Activated T-helper 9 cell treated with anti-CD3 and anti-CD28 coated beads, Interleukin-2, amount 50 U/mL, for 16 hours (primary cell): ENCODE measurements at places on chromosomes 6 and 20.

- no peak for DNase-seq
These were observed 35.9 kb downstream of the CST8 start for GRCh38 chr20:23526850-23527249.

- no peak for DNase-seq
These were observed 226.2 kb downstream of the DHX35 start for GRCh38 chr20:39188266-39188765.

- no peak for DNase-seq
These were observed 12.6 kb downstream of the KIF16B start for GRCh38 chr20:16560661-16561060.

DNA sequence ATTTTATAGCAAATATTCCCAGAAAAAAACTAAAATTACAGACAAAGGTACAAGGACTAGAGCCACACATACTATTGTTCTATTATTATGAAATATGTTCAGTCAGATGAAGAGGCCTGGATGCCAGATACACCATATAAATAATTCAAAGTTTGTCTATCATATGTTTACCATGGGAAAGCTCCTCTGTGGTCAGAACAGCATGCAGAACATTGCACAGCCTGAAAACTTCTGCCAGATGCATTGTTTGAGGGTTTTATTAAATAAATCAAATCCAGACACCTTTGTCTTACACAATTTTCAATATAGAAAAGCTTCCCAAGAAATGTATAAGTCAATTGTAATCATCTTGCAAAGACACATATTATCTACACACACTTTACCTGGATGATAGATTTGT lies 35.0 kb upstream of the COL21A1 start:
- DNase-seq: no peak

GRCh38 chr6:167148021-167148420 lies 9.8 kb downstream of the GPR31 start:
- DNase-seq: no peak

GRCh38 chr6:11681357-11681756 lies 97.2 kb downstream of the ADTRP start:
- no peak for DNase-seq

GRCh38 chr6:101845172-101845571 lies 451.7 kb downstream of the GRIK2 start:
- no peak for DNase-seq

DNA sequence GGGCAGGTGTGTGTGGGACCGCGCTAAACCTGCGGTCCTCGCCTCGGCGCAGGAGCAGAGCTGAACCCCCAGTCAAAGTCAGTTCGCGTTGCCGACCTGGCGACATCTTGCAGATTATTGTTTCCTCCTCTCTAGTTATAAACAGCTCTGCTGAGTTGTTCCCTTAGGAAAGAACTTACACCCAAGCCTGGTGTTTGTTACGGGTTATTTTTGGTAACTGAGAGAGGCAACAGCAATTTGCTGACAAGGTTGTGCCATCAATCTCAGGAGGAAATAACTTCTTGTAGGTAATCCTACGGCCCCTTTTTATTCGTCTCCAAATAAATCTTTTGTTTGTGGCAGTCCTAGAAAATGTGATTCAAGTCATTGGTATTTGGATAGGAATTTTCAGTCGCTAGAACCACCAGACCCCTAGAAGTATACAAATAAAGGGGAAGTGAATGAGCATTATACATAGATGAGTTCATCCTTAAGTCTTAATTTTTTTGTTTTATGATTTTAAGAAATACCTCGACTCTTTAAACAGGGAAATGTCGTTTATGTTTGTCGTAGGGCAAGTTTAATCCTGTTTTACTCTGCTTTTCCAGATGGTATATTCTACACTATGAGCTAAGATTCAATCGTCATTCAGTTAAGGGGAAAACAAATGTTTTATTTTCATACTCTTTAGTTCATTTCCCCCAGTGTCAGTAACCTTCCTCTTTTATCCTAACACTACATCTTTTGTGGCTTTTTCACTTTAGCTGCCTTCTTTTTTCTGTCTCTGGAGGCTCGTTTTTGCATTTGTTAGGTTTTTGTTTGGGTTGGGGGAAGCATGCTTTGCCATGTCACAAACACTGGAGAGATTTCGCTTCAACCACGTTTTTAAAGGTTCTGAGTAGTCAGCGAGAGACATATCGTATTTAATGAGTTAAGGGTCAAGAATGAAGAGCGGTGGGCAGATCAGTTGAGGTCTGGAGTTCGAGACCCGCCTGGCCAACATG lies 1.2 kb downstream of the PM20D2 start:
- DNase-seq: no peak

DNA sequence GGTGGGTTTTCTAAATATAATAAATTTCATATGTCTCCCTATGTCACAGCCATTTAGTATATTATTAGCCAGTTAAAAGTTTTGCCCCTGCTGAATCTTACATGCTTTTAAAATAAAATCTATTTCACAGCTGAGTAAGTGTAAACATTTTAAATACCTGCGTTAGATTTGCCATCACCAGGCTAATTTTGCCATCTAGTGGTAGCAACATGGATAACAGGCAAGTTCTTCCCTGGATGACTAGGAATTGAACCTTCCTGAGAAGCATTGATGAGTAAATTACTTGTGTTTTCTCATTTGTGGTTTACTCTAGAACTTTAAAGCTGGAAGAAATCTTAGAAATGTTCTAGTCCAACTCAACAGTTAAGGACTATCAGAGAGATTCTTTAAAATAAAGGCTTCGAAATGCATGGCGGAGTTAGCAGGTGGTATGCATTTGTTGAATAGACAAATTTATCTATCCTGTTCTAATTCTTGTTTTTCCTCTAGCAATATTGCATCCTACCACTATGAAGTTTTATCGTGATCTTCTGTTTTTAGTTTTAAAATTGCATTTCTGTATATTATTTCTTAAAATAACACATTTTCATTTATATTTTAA lies 2.6 kb downstream of the PRSS35 start:
- no peak for DNase-seq

- no peak for DNase-seq
These were observed 584.7 kb downstream of the RFPL4B start for GRCh38 chr6:112931832-112932231.

DNA sequence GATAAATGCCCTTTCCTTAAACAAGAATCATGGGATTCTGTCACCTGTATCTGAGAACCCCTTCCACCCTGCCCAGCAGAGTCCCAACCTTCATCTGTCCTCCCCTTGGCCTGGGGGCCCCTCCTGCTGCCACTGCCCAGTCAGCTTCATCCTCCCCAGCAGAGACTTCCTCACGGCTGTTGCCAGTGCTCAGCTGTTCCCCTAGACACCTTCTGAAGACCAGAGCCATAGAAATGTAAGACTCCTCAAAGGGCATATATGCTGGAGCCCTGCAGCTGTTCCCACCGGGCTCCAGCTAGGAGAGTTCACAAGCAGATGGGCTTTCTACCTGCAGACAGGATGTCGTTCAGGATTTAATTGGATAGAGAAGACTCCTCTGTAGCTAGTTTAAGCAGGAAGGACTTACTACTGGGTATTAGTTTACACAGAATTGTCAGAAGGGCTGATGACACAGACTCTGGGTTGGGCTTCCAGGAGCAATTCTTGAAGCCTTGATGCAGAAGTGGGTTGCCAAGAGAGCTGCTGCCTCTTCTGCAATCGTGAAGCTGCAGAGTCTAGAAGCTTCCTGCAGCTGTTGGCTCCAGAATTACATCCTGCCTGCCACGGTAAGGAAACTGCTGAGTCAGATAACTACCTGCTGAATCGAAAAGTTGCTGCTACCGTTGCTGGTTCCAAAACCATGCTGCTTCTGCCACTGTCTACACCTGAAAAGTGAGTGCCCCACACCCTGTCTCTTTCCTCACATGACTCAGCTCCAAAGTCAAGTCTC lies 57.1 kb upstream of the MLN start:
- no peak for DNase-seq

DNA sequence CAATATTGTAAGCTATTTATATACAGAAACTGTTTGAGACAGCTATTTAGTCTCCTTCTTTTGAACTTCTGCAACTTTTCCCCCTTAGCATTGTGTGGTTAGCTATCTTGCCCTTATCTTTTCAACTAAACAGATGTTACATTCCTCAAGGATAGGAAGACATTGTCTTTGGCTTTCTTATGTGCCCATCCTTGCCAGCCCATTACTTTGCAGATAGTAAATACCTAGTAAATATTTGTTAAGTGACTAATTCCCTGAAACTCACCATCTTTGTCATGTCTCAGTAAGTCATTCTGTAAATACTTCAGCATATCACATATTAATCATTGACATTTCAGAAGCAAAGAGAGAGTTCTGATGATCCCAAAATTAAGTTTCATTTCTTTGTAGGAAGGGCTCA lies 69.1 kb upstream of the FLRT3 start:
- DNase-seq: no peak

DNA sequence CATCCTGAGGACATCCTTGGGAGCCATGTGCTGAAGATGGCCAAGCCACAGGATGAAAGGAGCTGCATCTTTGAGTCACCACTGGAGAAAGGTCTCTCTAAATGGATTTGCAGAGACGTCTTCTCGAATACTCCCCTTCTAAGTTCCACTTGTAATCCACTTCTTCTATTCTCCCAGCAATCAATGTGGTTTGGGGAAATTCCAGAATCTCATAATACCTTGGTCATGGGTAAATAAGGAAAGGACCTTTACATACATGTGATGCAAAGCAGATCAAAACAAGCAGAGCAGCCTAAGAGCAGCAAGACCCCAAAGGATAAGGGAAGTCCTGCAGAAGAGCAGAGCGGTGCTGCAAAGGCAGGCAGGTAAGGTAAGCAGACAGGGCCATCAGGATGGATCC lies 35.3 kb downstream of the TRIM38 start:
- no peak for DNase-seq

DNA sequence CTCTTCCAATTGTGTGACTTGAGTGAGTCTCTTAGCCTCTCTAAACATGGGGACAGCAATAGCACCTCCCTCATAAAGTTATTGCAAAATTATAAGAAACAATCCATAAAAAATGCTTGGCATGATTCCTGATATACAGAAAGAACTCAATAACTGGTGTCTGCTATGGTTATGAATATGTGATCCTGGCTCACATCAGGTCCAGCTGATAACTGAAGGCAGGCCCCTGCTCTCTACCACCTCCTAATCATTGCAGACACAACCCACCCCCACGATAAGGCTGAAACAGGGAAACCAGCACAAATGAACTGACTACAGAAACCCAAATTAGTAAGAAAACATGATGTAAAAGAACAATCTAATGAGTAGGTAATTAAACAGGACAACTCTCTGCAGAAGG lies 5.4 kb downstream of the TRIM15 start:
- no peak for DNase-seq

DNA sequence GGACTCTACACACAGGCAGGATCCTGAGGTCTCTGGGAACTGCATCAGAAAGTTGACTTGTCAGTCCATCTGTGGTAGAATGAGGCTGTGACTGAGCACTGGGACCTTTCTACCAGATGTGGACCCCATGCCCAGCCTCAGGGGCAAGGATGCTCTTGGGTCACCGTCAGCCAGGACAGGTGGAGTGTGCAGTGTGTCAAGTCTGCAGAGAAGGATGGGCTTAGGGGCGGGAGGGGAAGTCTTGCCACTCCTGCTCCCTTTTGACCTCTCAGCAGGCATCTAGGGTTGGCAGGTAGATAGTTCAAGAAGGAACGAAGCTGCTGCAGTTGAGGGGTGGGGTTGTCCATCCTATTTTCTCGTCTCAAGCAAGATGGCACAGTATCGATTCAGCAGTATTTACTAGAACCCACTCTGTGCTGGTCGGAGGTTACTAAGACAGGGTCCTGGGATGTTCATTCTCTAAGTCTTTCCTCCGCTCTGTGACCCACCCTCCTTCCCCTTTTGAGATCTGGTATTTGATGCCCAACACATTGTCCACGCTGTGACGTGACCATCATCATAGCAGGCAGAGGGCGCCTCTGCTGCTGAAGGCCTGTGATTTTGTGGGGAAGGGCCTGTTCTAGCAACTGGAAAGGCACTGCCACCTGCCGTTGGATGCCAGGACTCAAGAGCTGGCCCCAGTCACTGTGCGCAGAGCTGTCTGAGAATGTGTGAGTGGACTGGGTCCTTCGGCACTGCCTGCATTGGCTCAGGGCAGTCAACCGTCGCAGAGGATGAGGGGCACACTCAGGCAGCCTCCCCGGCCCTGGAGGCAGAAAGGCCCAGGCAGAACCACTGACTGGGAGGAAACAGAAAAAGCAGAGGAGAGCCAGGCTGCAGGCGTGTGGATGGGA lies 23.2 kb downstream of the RBCK1 start:
- no peak for DNase-seq

DNA sequence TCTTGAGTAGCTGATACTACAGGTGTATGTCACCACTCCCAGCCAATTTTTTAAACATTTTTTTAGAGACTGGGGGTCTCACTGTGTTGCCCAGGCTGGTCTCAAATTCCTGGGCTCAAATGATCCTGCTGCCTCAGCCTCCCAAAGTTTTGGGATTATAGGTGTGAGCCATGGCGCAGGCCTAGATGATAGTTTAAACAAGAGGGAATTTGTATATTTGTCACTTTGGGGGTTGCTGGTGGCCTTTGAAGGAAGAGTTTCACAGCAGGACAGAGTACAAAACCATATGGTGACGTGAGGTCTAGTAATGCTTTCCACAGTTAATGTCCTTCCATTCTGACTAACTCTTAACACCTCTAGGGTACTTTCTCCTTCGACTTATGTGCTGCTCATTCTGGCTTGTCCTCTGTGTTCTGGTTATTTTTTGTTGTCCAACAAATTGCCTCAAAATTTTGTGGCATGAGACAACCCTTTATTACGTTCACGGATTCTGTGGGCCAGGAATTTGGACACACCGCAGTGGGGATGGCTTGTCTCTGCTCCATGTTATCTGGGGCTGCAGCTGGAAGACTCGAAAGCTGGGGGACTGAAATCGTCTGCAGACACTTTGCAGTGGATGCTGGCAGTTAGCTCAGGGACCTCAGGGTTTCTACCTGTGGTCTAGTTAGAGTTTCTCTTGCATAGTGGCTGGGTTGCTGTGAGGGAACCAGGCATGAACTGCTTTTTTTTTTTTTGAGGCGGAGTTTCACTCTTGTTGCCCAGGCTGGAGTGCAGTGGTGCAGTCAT lies 23.0 kb upstream of the IER3 start:
- DNase-seq: no peak

DNA sequence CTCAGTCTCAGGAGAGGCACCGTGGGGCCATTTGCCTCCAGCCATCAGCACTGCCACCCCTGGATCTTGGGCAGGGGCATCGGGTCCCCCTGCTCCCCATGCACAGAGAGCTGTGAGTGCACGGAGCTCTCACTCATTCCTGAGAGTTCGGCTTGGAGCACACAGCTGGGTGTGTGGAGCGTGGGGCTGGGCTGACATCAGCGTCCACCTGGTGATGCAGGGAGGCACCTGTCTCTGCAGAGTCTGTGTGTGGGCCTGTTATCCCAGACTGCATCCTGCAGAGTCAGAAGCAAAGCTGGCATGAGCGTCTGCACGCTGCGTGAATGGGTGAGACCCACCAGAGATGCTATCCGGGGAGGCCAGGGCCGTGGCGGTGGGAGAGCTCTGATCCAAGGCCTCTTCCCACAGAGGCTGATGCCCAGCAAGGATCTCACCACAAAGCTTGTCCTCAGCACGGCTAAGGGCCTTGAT lies 248.8 kb upstream of the AFDN start:
- no peak for DNase-seq
